T-helper 2 cell treated with Interferon-gamma antibody and Interleukin-4, amounts not matched to agents 5 μg/mL and 100 μg/mL, for 36 hours (primary cell): ENCODE measurements at places on chromosomes 6 and 20.

DNA sequence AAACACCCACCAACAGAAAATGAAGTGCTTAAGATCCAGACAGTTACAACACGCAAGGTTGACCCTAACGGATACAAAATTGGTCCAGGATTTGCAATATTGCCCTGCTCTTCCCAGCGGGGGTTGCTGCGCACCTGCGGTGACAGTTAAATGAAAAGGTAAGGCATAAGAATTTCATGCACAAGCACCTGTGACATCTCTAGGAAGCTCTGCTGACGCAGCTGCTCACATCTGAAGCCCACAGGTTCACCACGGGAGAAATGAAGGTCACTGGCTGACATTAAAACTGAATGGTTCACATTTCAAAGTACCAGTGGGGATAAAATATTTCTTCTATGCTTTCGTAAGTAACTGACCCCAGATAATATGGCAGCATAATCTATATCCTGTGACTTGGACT is 689.3 kb upstream of the AGPAT4 start:
- no peak overlapping the region for H3K27ac ChIP-seq
- no peaks in the 10 kb centered on the region for H3K36me3 ChIP-seq
- DNase-seq: no peak
- H3K4me1 ChIP-seq: no peaks in the 10 kb centered on the region
- no peaks in the 10 kb centered on the region for H3K27me3 ChIP-seq
- no peak overlapping the region for H3K4me3 ChIP-seq

- peaks cover 28% of the 10 kb centered on the region for H3K36me3 ChIP-seq
- H3K27ac ChIP-seq: no peak overlapping the region
- no peak overlapping the region for H3K4me3 ChIP-seq
- no peak for DNase-seq
- H3K4me1 ChIP-seq: peaks cover 10% of the 10 kb centered on the region
Observed at GRCh38 chr6:136611746-136612145, 61.5 kb upstream of the MAP7 start.

DNA sequence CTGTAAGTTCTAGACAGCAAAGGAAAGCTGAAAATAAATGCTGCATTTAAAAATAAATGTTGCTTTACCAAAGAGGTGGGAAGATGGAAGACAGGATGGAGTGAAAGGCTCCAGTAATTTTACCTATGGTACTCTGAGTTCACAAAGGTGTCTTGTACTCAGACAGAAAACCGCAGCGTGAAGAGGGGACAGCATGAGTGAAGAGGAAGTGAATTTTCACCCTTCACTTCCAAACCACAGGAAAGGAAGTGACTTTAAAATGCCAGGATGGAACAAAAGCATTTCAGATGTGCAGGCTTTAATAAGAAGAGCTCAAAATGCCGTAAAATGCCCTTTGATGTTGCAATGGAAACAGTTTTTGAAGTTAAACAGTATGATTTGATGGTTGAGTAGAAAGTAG is 91.2 kb upstream of the TINAG start:
- no peak for DNase-seq
- H3K4me3 ChIP-seq: no peak overlapping the region
- no peaks in the 10 kb centered on the region for H3K4me1 ChIP-seq
- H3K27me3 ChIP-seq: no peaks in the 10 kb centered on the region
- H3K27ac ChIP-seq: no peak overlapping the region
- no peaks in the 10 kb centered on the region for H3K36me3 ChIP-seq

DNA sequence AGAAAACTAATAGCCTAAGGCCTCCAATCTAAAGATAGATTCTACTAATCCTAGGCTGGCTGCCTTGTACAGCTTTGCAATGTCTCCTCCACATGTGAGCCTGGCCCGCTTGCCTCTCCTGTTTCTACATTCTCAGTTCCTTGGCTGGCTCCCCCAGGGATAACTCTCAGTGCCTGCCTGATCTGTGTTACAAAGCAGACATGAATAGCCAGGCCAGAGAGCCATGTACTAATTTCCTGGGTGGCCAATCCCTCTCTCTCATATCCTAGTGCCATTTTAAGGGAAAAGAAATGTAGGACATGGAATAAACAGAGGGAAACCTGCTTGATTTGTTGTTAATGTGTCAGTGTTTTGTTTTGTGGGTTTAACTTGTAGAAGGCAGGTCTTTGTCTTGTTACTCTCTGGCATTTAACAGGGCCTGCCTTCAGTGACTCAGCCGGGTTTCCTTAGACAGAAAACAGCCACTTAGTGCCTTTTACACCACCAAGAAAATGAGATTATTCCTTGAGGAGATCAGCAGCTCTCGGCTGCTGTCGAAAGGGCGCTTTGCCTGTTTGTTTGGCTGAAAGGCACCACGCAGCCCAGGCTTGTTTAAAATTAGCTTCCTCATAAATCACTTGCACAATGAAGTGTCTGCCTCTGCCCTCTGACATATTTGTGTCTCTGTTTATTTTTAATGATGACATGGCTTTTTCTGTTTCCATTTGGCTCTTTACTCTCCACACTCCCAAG is 702.7 kb downstream of the MAFB start:
- H3K27me3 ChIP-seq: no peaks in the 10 kb centered on the region
- DNase-seq: no peak

DNA sequence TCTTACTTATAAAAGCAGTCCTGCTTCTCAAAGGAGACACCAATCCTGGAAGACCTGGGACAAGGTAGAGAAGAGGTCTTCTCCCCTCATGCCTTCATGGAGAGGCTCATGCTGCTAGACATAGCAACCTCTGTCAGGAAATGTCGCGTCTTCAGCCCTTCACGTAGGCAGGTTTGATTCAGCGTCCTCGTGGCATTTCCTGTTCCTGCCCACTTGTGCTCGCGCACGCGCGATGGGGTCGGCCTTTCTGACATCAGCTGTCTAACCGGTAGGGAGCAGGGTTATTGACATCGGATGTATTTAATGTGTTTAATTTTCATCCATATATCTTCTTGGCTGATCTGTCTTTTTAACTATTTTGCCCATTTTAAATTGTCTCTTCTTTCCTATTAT is 292.4 kb downstream of the THBS2 start:
- no peak for DNase-seq
- no peak overlapping the region for H3K4me3 ChIP-seq
- H3K27ac ChIP-seq: no peak overlapping the region
- H3K27me3 ChIP-seq: no peaks in the 10 kb centered on the region
- no peaks in the 10 kb centered on the region for H3K4me1 ChIP-seq
- no peaks in the 10 kb centered on the region for H3K36me3 ChIP-seq

GRCh38 chr6:150620763-150621162 is 21.1 kb downstream of the PLEKHG1 start:
- H3K4me3 ChIP-seq: no peak overlapping the region
- no peaks in the 10 kb centered on the region for H3K36me3 ChIP-seq
- no peak for DNase-seq
- H3K27me3 ChIP-seq: peaks cover 38% of the 10 kb centered on the region
- H3K4me1 ChIP-seq: peaks cover 10% of the 10 kb centered on the region
- H3K27ac ChIP-seq: no peak overlapping the region

GRCh38 chr20:62668441-62669027 is 26.2 kb downstream of the SLCO4A1 start:
- H3K36me3 ChIP-seq: peaks cover 45% of the 10 kb centered on the region
- H3K4me1 ChIP-seq: no peaks in the 10 kb centered on the region
- no peak overlapping the region for H3K4me3 ChIP-seq
- H3K27ac ChIP-seq: no peak overlapping the region

DNA sequence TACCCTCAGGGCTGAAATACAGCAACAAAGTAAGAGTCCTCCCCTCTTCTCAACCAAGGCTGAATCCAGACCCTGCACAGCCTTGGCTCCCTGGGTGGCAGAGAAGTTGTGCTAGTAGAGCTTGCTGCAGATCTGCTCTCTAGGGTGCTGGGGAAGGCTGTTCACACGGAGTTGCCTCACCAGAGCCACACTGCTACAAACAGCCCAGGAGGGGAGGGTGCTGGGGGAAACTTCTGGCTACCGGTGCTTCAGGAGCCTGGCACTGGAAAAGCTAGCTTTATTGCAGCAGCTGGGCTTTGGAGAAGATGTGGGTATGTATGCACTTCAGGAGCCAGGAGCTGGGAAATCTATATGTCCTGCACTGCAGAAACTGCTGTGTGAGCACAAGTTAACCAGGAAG is 37.6 kb upstream of the SUPT3H start:
- no peaks in the 10 kb centered on the region for H3K27me3 ChIP-seq
- H3K27ac ChIP-seq: no peak overlapping the region
- H3K36me3 ChIP-seq: peaks cover 2% of the 10 kb centered on the region
- no peak for DNase-seq
- peak overlapping the region; percentile 36 for H3K4me3 ChIP-seq

- DNase-seq: no peak
- peaks cover 2% of the 10 kb centered on the region for H3K27me3 ChIP-seq
- H3K4me3 ChIP-seq: no peak overlapping the region
- H3K36me3 ChIP-seq: no peaks in the 10 kb centered on the region
- no peak overlapping the region for H3K27ac ChIP-seq
Observed at GRCh38 chr20:23228912-23229311, 121.7 kb upstream of the NXT1 start.

DNA sequence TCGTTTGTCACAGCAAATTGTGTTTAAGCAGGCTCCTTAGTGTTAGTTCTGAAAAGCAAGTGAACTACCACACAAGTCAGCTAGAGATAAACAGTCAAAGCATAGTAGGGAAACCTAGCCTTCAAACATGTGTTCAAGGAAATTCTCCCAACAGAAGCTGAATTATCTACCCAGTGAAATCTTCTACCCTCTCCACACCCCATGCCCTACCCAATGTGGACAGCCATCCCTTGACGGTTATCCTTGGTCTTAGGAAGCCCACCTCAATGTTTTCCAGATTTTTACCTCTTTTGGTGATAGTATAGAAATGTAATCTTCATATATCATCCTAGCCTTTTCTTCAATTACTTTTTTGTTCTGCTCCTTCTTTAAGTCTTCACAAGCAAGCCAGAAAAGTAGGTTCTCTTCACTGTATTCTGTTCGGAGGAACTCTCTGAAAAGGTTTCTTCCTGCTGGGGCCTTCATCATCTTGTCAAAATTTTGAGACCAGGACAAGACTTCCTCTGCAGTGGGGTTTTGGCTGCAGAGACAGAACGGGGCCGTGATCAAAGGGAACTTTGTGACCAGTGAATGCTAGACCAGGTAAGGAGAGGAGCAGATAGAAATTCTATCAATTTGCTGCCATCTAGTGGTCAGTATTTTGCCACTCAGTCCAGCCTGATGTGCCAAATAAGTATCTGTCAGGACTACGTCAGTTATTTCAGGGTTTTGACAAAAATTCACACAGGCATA is 21.6 kb upstream of the MTRF1L start:
- H3K4me3 ChIP-seq: no peak overlapping the region
- H3K27me3 ChIP-seq: peaks cover 29% of the 10 kb centered on the region
- H3K4me1 ChIP-seq: peaks cover 1% of the 10 kb centered on the region
- H3K27ac ChIP-seq: no peak overlapping the region

DNA sequence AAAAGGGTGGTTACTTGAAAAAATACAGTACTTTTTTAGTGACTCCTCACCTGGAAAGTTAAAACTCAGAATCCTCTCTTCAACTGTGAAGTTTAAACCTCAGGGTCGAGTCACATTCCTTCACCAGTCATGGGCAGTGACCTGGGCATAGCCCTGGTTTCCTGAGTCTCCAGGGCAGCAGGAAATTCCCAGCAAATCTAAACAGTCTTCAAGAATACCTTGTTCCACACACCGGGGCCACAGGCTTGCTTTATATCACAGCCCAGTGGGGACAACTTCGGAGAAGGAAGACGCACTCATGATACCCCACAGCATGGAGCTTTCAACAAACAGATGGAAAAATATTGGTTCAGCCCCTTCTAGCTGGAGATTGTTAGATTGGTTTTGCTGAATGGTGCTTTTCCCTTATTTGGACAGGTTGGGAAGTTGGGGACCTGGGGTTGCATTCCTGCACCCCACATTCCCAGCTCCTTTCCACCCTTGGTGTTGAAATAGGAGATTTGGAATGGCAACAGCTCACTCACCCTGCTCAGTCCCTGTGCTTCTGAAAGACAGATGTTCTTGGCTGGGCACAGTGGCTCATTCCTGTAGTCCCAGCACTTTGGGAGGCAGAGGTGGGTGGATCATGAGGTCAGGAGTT is 113.0 kb upstream of the TMEM170B start:
- DNase-seq: no peak
- H3K36me3 ChIP-seq: no peaks in the 10 kb centered on the region
- no peak overlapping the region for H3K27ac ChIP-seq
- no peak overlapping the region for H3K4me3 ChIP-seq
- peaks cover 33% of the 10 kb centered on the region for H3K4me1 ChIP-seq

DNA sequence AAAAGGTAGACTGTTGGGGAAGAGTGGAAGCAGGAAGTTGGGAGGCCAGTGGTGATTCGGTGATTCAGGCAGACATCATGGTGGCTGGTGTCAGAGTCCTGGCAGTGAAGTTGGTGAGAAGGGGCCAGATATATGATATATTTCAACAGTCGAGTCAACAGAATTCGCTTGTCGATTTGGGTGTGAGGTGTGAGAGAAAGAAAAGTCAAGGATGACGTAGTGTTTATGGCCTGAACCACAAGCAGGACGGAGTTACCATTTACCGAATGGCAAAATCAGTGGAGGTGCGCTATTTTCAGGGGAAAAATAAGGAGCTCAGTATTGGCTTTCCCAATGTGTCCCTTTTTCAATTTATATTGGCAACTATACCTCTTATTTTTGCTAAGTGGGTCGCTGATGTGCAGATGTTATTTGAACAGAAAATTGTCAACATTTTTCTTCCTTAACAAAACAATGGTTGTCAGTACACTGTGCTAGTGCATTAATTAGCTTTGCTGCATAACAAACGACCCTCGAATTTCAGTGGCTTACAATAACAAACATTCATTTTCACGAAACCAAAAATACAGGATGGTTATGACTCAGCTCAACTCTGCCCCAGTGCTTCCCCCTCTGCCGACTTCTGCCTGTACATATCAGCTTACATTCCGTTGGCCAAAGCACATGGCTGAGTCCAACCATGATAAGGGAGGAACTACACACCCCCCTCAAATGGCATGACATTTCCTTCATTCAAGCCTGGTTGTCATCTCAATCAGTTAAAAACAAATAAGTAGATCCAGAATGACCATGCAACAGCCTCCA is 255.0 kb upstream of the ZFP64 start:
- peaks cover 3% of the 10 kb centered on the region for H3K27me3 ChIP-seq
- H3K27ac ChIP-seq: no peak overlapping the region
- DNase-seq: no peak
- no peaks in the 10 kb centered on the region for H3K4me1 ChIP-seq
